CD8-positive, alpha-beta memory T cell (primary cell): ENCODE measurements at places on chromosomes 6 and 20.

- DNase-seq, result no peak
Observed at GRCh38 chr6:116596815-116597214, 19.5 kb upstream of the RSPH4A start.

GRCh38 chr20:31990641-31991338, 19.4 kb upstream of the CCM2L start:
- DNase-seq, result no peak

DNA sequence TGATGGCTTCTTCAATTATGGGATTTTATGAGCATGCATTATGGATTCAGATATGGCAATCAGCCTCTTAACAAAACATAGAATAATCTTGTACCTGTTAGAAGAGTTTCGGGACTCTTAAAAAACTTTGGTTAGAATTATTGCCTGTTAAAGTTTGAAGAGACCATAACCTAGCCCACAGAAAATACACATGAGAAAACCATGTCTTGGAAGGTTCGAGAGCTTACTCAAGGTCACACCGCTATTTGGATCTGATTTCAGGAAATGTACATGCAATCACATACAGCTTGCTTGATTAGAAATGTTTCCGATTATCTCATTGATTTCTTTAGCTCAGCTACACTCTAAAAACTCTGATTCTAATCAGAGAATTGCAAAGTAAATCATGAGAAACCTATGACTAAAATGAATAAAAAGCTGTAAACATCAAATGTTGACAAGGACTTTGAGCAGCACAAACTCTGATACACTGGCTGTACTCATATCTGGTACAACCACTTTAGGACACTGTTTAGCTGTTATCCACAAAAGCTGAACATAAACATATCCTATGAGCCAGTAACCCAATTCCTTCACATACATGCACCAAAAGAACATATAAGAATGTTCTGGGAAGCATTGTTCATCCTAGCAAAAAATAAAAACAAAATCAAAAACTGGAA, 16.3 kb downstream of the STX7 start:
- DNase-seq, result no peak

GRCh38 chr6:6521961-6522482, 66.5 kb upstream of the LY86 start:
- DNase-seq, result no peak

DNA sequence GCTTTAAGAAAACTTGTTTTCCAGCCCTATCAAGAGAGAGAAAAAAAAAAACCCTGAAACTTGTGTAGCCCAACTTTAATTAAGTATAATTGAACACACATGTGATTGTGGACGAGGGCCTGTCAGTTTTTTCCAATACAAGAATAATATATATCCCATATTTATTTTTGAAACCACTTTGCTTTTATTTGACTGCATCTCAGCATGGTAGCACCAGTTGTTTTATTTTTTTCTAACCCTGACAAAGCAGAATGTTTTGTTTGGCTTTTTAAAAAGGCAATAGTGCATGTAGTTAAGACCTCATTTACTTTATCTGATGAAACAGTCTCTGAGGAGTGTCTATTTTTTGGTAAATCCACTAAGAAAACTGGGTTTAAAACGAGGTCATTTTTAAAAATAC, 257.7 kb downstream of the CDKAL1 start:
- no peak for DNase-seq

- DNase-seq, result no peak
Observed at GRCh38 chr6:21918041-21918440, 324.5 kb downstream of the SOX4 start.

DNA sequence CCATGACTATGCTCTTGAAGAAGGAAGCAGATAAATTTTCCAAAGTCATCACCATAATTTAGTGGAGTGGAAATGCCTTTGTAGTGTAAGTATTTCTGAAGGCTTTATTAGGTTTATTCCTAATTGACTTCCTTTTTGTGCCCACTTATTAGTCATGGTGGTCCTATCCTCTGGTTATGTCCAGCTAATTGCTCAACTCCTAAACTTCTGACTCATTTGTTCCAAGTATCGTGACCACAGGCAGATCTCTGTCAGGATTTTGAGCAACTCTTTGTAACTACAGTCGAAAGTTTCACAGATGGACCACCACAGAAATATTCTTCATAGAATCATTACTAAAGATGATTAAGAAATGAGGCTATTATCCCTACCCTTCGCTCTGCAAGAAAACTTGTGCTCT, 315.6 kb upstream of the PTCHD4 start:
- DNase-seq, result no peak

- no peak for DNase-seq
Observed at GRCh38 chr6:119355890-119356289, 6.3 kb upstream of the MAN1A1 start.

DNA sequence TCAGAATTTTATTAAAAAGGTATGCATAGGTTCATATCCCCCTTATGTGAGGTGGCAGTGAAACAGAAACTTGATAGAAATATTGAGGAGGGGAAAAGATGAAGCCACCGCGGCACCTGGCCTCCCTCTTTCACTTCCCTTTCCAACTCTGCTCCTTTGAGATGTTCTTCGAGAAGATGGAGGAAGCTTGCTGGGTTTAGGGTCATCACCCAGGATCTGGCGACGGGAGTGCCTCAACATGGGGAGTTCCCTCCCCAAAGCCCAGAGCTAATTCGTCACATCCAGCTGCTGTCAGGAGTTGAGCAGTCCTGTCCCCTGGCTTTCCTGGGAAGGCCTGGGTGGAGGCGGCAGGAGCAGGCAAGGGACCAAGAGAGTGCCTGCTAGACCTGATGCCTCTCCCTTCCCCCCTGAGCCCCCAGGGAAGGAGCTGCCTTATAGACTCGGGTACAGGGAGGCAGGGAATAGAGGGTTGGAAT, 29.1 kb downstream of the RREB1 start:
- DNase-seq, result no peak

GRCh38 chr6:153511896-153512496, 380.9 kb upstream of the RGS17 start:
- no peak for DNase-seq

GRCh38 chr20:24987873-24988835, 4.4 kb downstream of the APMAP start:
- no peak for DNase-seq

DNA sequence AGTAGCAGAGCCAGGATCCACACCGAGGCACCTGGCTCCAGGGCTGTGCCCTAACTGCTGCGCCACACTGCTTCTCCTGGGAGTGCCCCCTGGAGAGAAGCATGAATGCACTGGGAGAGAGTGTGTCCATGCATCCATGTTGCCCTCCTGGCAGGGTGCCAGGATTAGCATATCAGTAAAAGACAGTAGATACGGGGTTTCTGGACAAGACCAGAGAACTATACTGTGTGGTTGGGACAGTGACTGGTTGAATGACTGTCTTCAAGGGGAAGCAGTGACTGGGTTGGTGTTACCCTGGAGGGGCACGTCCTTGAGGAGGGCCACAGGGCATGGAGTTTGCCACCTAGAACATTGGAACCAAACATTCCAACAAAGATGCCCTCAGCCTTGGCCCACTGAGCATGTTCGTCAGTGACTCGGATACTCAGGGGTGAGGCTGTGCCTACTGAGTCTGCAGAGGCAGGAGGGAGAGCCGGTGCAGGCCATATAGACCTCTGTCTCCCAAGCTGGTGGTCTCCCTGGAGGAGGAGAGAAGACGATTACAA, 288.8 kb downstream of the CDC5L start:
- DNase-seq, result no peak

DNA sequence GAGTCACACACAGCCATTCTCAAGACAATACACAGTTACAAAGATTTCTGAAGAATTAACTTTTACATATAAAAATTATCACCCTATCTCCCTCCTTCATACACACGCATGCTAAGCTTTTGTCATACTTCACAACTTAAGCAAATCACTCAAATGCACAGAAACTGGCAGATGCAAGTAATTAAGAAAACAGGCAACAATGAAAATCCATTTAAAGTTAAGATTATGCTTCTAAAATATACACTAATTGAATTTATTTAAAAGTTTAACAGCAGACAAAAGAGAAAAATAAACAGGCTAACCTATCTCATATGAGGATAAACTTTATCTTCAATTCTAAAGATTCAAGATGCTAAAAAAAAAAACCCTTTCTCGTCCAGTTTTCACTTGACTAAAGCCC, 68.4 kb downstream of the DST start:
- no peak for DNase-seq

DNA sequence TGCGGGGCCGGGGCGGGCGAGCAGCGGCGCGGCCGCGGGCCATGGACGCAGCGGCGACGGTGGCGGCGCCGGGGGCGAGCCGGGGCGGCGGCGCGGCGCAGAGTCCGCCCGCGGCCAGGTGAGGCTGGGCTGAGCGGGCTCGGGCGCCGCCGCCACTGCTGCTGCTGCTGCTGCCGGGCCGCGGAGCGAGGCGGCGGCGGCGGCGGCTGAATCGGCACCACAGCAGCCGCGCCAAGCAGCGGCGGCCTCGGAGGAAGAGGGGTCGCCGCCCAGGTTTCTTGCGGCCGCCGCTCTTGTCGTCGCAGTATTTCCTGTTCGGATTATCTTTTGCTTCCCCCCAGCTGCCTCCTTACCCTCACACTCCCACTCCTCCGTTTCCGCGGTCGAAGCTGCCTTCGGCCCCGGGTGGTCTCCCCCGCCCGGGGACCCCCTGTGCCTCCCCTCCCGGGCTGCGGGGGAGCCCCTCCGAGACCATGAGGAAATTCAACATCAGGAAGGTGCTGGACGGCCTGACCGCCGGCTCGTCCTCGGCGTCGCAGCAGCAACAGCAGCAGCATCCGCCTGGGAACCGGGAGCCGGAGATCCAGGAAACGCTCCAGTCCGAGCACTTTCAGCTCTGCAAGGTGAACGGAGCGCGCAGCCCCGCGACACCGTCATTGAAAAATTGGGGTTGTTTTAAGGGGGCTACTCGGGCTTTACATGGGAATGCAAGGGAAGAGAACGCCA, at the start of gene STXBP5:
Gene STXBP5, plus strand, starts transcription at position 358 of the 726 bp plus-strand sequence. Its CDS starts 116 bp downstream, at position 474.
- DNase-seq, result peak; percentile 59

DNA sequence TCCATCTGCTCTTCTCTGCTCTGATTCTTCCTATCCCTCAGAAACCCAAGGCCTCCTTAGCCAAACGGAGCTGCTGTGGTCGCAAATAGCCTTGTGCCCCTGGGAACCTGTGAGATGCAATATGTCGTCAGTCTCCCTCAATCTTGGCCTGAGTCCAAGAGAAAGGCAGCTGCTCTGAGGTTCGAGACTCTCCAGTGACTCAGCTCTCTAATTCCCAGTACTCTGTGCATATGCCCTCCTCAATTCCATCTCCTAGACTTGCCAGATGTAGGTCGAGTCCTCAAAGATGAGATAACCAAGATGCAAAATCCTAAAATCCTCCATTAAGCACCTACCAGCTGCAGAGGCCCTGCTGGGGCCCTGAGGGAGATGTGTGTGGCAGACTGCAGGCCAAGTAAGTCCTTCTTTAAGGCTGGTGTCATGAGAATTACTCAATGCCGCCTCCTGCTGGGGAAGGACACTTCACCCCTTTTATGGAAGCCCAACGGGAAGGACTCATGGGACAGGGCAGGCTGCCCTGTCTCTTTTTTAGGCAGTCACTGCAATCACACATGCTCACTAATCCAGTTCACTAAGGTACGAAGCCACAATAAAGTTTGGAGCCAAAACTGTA, 28.5 kb downstream of the C6orf15 start:
- no peak for DNase-seq

DNA sequence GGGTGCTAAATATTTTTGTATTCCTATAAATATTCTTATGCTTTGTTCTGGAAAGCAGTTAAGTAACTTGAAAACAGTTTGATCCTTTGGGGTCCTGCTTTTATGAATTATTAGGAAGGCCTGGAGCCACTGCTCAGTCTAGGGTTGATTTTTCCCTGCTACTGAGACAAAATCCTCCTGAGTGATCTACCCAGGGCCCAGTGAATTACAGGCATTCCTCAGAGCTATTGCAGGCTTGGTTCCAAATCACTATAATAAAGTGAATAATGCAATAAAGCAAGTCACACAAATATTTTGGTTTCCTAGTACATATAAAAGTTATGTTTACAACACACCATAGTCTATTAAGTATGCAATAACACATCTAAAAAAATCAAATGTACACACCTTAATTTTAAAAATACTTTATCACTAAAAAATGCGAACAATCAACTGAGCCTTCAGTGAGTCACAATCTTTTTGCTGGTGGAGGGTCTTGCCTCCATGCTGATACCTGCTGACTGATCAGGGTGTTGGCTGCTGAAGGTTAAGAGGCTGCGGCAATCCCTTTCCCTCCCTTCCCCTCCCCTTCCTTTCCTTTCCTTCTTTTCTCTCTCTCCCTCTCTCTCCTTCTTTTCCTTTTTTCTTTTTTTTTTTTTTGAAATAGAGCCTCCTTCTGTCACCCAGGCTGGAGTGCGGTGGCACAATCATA, 43.0 kb downstream of the DNAAF9 start:
- DNase-seq, result no peak

DNA sequence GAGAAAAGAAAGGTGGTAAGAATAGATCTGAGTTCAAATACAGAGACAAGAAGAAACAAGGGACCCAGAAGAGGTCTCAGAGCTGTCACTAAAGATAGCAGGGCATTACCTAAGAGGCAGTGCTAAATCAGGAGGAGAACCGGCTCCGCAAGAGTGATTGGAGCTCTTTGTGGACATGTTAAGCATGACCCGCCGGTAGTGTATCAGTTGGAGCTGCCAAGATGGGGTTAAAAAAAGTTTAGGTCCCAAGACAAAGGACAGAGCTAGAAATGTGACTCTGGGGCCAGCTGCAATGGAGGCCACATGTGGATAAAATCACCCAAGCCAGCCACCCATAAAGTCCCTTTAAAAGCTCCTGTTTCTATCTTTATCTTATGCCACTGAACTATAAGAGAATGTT, 93.4 kb downstream of the MBOAT1 start:
- no peak for DNase-seq

GRCh38 chr20:50642288-50642803, 49.0 kb downstream of the RIPOR3 start:
- no peak for DNase-seq

GRCh38 chr20:2312876-2313275, 17.1 kb downstream of the TGM3 start:
- no peak for DNase-seq

- peak; percentile 79 for DNase-seq
Observed at GRCh38 chr6:71288228-71289038, at the start of gene OGFRL1. OGFRL1 (plus strand) TSS chr6:71288811; CDS start chr6:71288937, 126 bp downstream.

DNA sequence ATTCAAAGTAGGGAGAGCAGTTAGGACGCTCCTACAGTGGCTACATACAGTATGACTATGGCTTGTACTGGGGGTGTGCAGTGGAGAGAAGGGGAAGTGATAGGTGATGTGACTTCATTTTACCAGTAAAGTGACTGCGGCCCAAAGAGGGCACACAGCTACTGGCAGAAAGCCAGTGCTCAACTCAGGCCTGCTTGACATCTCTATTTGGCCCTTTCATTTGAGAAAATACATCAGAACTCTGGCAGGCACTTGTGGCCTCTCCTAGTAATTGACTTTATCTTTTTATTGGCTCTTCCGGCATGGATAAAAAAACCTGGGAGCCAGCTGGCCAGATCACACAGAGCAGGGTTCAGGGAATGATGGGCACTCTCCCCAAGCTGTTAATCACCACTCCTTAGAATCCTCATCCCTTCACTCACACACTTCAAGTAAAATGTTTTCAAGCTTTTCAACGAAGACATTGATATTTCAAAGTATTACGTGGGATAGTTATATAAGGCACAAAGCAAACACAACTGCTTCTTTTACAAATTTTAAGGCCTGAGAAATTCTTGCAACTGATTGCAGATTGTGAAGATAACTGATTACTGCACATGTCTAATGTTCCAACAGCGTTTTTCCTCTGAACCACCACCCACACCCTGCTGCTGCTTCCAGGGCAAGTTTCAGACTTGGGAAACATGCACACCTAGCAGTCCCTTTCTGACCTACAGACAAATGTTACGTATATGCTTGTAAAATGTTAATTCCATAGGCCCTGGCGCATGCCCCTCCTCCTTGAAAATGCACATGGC, 73.5 kb downstream of the TNFRSF21 start:
- no peak for DNase-seq
